Bronchial epithelial cell (primary cell): ENCODE measurements at places on chromosomes 2 and 18.

GRCh38 chr2:106983305-106983704, 97.3 kb upstream of the ST6GAL2 start:
- DNase-seq: no peak

GRCh38 chr2:239429473-239430350, 28.9 kb upstream of the HDAC4 start:
- DNase-seq: no peak

DNA sequence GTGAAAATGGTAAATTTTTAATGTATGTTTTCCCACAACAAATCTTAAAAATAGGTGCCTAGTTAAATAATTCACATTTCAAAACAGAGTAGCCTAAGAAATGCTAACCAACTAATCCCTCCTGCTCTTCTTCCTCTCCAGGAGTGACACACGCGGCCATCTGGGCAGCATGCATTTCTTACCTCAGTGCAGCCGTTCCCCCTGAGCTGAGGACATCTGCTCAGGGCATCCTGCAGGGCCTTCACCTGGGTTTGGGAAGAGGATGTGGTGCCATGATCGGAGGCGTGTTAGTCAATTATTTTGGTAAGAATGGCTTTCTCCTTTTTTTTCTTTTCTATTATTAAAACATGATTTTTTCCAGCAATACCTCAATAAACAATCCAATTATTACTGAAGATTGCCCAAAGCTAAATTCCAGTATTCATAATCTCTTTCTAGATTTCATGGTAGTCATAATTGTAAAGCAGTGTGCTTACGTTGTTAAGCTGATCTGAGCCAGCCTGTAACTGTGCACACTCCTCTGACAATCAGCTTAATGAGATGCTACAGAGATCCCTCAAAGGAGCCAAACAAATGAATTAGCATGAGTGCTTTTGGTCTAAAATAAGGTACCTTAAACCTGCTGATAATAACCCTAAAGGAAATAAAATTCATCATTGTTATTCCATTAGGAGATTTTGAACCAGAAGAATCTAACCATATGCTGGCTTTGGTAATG, 45.8 kb downstream of the NEMP2 start:
- DNase-seq: no peak

DNA sequence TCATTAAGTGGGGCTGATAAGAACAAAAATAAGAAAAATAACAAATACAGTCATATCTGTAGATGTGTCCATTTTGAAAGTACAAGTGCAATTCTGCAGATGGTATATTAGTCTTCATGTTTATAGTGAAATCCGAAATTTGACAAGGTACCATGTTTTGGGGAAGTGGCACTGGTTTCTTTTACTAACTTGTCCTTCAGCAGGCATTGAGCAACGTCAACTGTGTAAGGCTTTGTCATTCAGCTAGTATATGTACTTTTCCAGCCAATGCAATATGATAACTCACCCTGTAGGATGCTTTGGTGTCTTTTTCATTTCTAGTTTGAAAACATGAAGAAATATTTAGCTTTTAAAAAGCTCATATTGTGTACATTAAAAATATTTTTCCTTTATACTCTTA, 139.9 kb downstream of the MCFD2 start:
- no peak for DNase-seq

- peak; percentile 13 for DNase-seq
Measured at GRCh38 chr2:60118061-60118460, 435.4 kb downstream of the BCL11A start.

DNA sequence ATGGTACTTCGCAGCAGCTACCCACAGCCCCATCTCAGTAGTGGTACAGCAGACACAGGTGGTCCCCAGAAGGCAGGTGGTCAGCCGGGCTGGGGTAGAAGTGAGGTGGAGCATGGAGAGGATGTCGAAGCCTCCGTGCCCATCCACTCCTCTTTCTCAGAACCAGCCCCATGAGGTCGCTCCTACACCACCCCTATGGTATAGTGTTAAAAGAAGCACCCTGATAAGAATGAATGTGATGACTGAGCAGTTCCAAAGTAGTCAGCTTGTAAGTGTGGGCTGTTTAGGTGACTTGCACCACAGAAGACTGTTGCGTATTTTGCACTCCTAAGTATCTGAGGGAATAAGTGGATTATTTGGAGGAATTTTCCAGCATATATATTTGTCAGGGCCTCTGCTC, 111.3 kb downstream of the WDSUB1 start:
- DNase-seq: no peak

- peak; percentile 84 for DNase-seq
Measured at GRCh38 chr2:85318222-85319074, 9.3 kb downstream of the TGOLN2 start.

GRCh38 chr2:39124746-39125057, 3.9 kb upstream of the SOS1 start:
- no peak for DNase-seq

DNA sequence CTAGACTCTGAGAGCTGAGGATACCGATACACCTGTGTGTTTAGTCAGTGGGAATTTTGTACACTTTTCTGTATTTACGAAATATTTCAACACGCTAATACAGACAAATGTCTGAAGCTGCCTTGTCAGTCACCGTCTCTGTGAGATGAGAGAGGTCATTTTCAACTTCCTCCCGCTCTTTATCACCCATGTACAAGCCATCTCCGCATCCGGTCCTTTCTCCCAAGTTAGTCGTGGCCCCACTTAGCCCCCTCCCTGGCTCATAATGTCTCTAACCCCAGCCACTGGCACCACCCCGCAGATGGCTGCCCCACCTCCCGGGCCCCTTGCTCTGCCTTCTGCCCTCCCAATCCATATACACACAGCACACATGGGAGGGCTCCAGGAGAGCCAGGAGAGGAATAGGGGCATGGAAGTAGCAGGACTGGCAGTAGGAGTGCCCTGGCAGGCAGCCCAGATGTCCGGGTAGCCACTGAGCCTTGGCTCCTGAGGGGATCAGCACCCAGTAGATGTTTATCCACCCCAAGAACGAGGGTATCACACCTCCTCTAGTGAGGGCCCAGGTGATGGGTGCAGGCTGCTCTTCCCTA, 2.0 kb upstream of the RUFY4 start:
- no peak for DNase-seq

- no peak for DNase-seq
Measured at GRCh38 chr18:5891184-5891853, 4.0 kb downstream of the TMEM200C start.

- no peak for DNase-seq
Measured at GRCh38 chr2:150011161-150011730, 423.7 kb upstream of the MMADHC start.

GRCh38 chr2:55164534-55165480, 67.3 kb downstream of the CLHC1 start:
- no peak for DNase-seq

DNA sequence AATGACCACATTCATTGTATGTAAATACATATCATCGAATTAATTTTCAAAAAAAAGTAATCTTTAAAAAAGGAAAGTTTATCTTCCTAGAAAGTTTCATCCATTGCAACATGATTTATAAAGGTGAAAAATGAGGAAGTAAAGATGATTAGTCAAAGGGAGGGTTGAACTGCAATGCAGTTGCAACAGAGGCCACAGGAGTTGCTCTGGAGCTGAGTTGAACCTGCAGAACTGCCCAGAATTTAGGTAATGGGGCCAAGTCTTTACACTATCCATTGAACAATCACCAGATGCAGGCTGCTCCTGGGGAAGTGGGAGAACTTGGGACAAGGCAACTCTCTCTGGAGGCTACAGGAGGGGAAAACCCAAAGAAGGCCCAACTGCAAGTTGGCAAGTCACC, 390.7 kb downstream of the METTL4 start:
- peak; percentile 46 for DNase-seq
